Activated naive CD8-positive, alpha-beta T cell treated with anti-CD3 and anti-CD28 coated beads for 36 hours (primary cell): ENCODE measurements at places on chromosomes 3 and 15.

DNA sequence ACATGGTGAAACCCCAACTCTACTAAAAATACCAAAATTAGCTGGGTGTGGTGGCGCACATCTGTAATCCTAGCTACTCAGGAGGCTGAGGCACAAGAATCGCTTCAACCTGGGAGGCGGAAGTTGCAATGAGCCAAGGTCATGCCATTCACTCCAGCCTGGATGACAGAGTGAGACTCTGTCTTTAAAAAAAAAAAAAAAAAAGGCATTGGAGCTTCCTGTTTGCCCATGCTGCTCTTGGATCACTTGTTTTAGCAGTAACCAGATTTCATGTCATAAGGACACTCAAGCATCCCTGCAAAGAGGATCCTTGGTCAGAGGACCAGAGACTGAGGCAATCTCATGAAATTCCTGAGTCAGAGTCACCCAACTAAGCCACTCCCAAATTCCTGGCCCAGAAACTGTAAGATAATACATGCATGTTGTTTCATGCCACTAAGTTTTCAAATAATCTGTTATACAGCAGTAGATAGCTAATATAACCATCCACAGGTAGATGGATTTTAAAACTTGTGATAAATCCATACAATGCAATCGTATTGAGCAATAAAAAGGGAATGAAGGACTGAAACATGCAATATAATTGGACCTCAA, 82.0 kb upstream of the XXYLT1 start:
- H3K36me3 ChIP-seq: peaks cover 18% of the 10 kb centered on the region
- DNase-seq: no peak
- peaks cover 13% of the 10 kb centered on the region for H3K4me1 ChIP-seq
- no peak overlapping the region for H3K27ac ChIP-seq
- no peak overlapping the region for H3K4me3 ChIP-seq
- no peaks in the 10 kb centered on the region for H3K27me3 ChIP-seq

GRCh38 chr3:98518816-98519215, 3.9 kb downstream of the CLDND1 start:
- no peak for DNase-seq
- H3K27ac ChIP-seq: peak overlapping the region; percentile 65
- peak overlapping the region; percentile 93 for H3K4me3 ChIP-seq
- H3K36me3 ChIP-seq: peaks cover 74% of the 10 kb centered on the region
- H3K4me1 ChIP-seq: peaks cover 62% of the 10 kb centered on the region

GRCh38 chr15:22786868-22787698, 639 bp downstream of the NIPA1 start:
- H3K4me1 ChIP-seq: peaks cover 14% of the 10 kb centered on the region
- H3K4me3 ChIP-seq: peak overlapping the region; percentile 79
- DNase-seq: no peak
- peaks cover 16% of the 10 kb centered on the region for H3K36me3 ChIP-seq
- no peaks in the 10 kb centered on the region for H3K27me3 ChIP-seq

GRCh38 chr3:13571264-13571663, 22.3 kb downstream of the FBLN2 start:
- peaks cover 14% of the 10 kb centered on the region for H3K4me1 ChIP-seq
- DNase-seq: no peak
- no peaks in the 10 kb centered on the region for H3K27me3 ChIP-seq
- no peak overlapping the region for H3K27ac ChIP-seq

DNA sequence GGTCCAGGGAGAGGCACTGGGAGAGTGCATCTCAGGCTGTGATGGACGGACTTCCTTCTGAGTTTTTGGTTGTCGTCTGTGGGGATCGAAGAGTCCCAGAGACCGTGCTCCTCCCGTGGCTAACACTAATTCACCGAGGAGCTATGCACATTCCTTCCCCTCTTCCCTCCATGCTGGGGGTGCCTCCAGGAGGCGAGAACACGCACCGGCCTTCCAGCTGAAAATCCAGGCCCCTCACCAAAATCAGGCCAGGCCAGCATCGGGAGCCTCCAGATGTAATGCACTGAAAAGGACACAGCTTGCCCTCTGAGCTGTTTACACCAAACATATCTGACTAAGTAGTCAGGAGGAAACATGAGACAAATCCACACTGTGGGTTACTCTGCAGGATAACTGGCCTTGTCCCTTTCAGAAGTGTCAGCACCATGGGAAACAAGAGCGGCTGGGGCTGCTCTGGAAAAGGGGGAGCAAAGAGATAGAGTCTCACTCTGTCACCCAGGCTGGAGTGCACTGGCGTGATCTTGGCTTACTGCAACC, 5.5 kb downstream of the RNU5B-1 start:
- no peak for DNase-seq
- H3K27me3 ChIP-seq: peaks cover under 1% of the 10 kb centered on the region
- H3K27ac ChIP-seq: no peak overlapping the region
- no peak overlapping the region for H3K4me3 ChIP-seq
- peaks cover 9% of the 10 kb centered on the region for H3K4me1 ChIP-seq
- no peaks in the 10 kb centered on the region for H3K36me3 ChIP-seq
